Calu3 (cell line): ENCODE measurements at places on chromosomes 7 and 10.

DNA sequence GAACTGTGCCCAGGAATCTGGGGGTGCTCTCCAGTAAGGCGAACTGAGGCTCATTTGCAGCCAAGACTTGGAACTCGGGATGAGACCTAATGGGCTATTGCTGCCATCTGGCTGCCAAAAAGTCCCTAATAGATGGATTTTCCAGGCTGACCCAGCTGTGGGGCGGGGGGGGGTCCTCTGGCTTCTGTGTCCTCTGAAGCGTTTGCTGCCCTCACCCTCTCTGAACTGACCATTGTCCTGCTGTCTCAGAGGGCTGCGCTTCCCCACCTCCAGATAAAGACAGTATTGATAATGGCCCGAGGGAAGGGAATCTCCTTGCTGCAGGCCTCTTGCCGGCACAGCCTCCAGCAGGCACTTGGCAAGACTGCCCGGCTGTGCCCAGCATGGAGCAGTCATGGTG is 46.6 kb downstream of the CLEC2L start:
- no peak for DNase-seq

DNA sequence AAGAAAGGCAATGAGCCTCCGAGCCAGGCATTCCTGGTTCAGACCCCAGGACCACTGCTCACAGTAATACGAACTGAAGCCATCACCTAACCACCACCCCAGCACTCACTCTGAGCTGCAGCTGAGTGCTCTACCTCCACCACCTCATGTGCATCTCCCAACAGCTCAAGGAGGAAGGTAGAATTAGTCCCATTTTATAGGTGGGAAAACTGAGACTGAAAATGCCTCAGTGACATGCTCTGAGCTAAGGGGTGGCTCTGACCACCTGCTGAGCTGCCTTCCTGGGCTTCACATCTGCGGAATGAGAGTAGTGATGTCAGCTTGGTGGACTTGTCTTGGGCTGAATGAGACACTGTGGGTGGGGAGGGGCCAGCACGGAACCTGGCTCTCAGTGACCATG is 159.7 kb upstream of the UNC5B start:
- DNase-seq = no peak

DNA sequence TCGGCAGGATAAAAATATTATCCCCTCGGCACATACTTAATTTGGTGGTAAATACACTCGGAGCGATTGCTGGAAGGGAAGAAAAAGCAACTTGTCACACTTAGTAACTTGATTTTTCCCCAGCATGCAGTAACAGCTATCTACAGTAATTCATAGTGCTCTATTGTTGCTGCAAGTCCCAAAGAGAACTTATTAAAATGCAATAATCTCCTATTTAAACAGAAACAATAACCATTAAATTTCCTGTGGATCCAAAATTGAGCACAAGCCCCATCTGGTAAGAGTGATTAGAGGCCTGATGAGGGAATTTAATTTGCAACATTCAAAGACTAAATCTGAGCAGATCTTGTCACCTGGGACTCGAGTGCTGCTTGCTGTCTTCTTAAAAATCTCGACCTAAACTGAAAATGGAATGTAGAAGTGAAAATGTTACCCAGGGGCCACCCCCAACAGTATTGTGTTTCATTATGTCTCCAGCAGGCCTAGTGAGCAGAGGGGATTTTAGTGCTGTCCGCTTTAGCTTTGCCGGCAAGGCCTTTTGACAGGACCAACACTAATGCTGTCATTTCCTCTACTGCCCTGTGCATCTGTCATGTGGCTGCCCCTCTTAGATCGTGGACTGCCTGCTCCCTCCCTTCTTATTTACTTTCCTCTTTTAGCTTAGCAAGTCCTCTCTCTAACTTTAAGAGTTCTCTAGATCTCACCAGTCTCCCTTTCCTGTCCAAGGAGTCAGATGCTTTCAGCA is 639.7 kb downstream of the AUTS2 start:
- DNase-seq = no peak

GRCh38 chr7:41796331-41796730 is 93.4 kb upstream of the INHBA start:
- DNase-seq = no peak

GRCh38 chr7:13897819-13898218 is 91.6 kb downstream of the ETV1 start:
- no peak for DNase-seq

DNA sequence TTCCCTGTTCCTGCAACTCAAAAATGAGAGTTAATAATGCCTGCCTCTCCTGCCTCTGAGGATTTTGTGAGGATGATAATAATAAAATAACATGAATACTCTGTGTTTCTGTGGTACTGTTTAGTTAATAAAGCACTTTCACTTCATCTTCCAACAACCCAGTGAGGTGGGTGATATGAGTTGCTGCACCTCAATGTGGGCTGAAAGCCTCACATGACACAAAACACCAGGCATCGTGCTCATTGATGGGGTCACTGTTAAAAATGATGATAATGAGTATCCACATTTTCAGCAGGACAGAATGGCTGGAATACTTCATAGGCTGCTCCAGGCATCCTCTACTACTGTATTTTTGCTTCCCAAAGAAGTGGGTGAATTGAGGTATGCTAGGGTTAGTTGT is 222.8 kb upstream of the NRP1 start:
- DNase-seq = no peak

GRCh38 chr7:74627661-74628411 is 29.7 kb upstream of the GTF2I start:
- no peak for DNase-seq

GRCh38 chr10:34323192-34323591 is 491.9 kb downstream of the PARD3 start:
- no peak for DNase-seq

GRCh38 chr7:45217358-45217757 is 59.8 kb downstream of the RAMP3 start:
- peak; percentile 26 for DNase-seq

GRCh38 chr7:91814189-91814588 is 66.3 kb downstream of the MTERF1 start:
- DNase-seq = no peak

- DNase-seq = no peak
Measured at GRCh38 chr7:17912536-17913235, 27.6 kb downstream of the SNX13 start.

DNA sequence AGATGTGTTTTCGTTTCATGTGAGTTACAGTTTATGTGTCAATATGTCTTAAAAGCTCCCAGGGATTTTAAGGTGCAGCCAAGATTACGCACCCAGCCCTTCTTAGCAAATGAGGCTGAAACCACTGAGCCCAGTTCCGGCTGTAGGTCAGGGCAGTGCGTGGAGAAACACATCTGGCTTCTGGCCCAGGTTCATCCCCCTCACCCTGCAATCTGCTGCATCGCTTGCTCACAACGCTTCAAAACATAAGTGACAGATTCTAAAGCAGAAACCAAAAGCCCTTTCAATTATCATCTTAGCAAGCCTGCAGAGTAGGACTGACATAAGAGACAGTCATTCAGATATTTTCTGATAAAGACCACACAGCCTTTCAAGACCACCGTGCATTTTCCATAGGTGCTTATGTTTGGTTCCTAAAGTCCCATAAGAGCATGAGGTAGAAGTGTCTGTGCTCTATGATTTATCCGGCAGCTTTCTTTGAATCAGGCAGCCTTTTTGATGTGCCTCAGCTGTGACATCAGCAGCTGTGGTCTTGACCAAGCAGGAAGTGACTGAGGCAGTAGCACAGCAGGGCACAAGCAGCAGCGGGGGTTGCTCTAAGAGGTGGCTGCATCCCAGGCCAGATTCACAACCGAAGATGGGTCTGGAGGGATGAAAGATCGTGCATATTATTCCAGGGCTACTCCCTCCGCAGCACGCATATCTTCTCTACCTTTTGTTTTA is 72.1 kb upstream of the LYZL2 start:
- DNase-seq = peak; percentile 45

- DNase-seq = no peak
Measured at GRCh38 chr7:110095372-110096052, 995.4 kb upstream of the LRRN3 start.

GRCh38 chr7:114293289-114294012 is 121.2 kb upstream of the FOXP2 start:
- DNase-seq = no peak

GRCh38 chr7:74476626-74477025 is 22.9 kb downstream of the GTF2IRD1 start:
- DNase-seq = no peak

GRCh38 chr10:91317541-91317940 is 92.6 kb upstream of the HECTD2 start:
- DNase-seq = no peak

GRCh38 chr7:155972651-155973390 is 160.6 kb upstream of the SHH start:
- DNase-seq = no peak

DNA sequence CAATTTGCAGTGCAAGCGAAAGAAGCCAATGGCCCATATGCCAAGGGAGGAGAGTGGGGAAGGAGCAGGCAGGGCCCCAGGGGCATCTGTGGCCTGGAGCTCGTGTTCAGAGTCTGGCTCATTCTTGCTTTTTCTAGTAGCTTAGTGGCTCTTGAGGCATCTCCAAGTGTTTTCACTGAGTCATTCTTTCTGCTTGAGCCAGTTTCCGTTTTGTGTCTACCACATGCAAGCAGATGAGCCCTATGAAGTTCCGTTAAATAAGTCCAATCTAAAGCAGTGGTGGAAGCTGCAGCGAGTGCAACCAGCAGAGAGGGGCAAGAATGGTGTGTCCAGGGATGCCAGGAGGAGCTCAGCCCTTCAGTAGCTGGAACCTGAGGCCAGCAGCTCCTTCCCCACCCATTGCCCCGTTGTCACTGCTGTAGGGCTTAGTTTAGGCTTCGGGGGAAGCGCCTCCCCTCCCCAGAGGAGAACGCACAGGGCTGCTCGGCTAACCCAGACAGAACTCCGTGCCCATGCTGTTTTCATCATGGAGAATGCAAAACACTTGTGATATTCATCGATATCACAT is 57.4 kb upstream of the EBF3 start:
- DNase-seq = no peak

GRCh38 chr7:97693586-97693985 is 38.3 kb upstream of the TAC1 start:
- DNase-seq = no peak

GRCh38 chr7:7681936-7682329 is 36.5 kb downstream of the RPA3 start:
- no peak for DNase-seq

GRCh38 chr7:104174798-104175197 is 33.0 kb downstream of the ORC5 start:
- no peak for DNase-seq

- no peak for DNase-seq
Measured at GRCh38 chr7:138292951-138293350, 167.1 kb upstream of the TRIM24 start.

GRCh38 chr10:29959586-29959985 is 99.8 kb downstream of the JCAD start:
- no peak for DNase-seq

DNA sequence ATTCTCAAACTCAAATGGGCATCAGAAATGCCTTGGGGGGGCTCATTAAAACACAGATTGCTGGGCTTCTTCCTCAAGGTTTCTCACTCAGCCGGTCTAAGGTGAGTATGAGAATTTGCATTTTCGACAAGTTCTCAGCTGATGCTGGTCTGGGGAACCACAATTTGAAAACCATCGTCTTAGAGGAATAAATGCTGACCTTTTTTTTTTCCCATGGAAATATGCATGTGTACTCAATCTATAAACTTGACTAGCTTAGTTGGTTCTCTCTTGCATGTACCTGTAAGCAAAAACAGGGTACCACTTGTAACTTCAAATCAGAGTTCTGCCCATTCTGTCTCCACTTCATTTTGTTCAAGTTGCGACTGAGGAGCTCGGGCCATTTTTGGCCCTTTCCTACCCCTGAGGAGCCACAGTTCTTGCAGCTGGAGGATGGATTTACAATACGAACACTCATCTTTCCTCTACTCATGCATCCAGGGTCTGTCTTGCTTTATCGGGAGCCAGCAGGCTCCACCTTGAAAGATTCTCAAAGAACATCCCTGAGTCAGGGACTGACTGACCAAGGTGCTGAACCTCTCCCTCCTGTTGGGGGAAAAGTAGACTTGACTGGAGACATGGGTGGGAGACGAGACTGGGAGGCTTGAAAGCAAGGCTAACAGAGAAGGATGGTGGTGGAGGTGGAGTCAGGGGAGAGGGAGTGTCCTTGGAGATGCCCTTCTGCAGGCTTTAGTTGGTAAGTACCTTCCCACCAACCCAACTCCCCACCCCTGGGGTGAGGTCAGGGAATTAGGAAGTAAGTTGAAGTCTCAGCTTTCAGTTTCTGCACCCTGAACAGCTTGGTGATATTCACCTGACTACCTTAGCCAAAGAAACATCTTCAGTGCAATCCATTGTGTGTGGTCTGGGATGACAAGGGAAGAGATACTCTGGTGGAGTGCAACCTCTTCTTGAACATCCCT is 3.7 kb upstream of the MAPK8 start:
- no peak for DNase-seq

GRCh38 chr10:104029521-104029860 is 56.2 kb downstream of the COL17A1 start:
- no peak for DNase-seq

DNA sequence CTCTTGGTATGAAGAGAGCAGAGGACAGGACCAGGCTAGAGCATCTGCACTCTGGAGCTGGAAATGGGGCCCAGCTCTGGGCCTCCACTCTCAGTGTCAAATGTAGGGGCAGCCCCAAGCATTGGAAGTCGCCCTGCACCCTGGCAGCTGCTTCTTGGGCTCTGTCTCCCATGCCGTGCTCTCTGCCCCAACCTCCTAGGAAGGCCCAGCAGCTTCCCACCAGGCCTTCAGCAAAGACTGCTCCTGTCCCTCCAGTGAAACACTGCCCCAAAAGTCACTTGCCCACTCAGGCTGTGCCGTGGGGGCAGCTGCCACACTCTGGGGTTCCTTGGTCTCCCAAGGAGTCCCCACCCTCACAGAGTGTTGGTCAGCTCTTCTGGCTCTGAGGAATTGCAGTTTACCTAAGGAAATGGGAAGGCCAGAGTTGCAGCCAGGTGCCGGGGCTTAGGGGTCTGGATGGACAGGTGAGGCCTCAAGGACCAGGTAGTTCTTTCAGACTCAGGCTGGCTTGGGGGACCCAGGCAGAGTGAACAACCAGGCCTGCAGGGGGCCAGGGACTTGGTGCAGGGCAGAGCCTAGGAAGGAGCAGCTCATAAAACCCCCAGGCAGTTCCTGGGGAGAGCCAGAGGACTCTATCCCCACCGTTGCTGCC is 9.4 kb upstream of the OPN4 start:
- DNase-seq = no peak

DNA sequence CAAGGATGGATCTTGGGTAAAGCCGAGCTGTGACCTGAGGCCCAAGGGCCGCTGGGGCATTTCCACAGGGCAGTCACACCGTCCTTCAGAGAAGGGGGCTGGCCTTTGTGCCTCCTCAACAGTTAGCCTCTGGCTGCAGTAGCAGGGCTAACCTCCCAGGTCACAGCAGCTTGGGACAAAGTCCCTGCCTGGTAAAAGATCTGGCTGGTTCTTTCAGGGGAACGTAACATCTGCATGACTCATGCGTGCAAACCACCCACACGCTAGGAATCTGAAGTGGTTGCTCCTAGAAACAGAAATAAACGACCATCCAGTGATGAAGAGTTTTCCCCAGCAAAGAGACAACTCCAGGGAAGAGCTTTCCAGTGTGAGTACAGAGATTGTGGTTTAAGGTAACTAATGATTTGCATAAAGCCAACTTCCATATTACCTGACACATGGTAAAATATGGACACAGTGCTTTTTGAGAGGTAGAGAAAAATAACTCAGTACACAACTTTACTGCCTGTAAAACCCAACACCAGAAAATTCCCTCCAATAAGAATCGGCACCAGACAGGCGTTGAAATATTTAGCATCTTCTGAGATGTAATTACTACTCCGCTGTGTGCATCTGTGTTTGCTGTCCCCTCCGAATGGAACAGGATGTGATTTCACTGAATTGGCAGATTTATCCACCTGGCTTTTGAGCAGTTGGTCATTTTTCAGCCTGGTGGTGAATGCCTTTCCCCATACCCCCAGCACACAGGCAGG is 84.9 kb upstream of the ADRB1 start:
- DNase-seq = peak; percentile 67
